Spinal cord (tissue), 10 donors: ENCODE measurements at places on chromosomes 5 and 9.

DNA sequence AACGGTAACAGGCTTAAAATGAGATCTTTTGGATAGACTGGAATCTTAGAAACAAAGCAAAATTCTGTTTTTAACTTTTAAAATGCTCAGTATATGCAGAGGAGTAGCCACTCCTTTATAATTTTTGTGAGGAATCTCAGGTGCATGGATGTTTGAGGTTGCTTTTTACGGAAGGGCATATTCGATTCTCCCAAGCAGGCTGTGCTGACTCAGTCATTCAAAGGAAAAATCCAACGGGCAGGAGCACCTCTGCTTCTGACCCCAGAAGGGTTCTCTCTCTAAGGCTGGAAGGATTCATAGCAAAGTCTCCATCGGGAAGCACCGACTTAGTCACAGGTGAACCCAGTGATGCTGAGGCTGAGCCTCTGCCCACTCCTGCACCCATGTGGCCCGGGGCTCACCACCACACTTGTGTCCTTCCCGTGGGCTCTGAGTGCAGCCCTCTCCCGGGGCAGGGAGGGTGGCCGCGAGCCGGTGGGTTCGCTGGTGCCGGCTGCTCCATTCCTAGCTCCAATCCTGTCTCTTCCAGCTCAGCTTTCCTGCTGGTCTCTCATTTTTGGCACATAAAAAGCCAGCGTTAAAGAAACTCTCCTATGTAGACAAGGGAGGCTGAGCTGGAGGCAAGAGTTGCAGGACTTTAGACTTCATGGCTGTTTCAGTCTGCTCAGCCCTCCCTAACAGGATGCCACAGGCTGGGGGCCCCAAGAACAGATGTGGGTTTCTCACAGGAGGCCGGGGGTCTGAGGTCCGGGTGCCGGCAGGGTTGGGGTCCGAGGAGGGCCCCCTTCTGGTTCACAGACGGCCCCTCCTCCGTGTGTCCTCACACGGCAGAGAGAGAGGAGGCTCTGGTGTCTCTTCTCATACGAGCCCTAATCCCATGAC is 135.6 kb upstream of the LPCAT1 start:
- DNase-seq = no peak

DNA sequence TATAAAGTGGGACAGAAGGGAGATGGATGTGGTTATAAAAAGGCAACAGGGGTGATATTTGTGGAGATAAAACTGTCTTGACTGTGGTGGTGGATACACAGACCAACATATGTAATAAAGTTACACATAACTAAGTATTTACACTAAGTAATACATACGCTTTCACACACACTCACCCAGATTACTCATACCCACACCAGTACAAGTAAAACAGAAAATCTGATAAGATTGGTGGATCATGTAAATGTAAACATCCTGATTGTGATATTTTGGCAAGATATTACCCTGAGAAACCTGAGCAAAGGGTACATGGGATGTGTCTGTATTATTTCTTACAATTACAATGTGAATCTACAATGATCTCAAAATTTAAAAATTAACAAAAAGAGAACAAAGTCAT is 53.3 kb upstream of the SLIT3 start:
- no peak for DNase-seq

DNA sequence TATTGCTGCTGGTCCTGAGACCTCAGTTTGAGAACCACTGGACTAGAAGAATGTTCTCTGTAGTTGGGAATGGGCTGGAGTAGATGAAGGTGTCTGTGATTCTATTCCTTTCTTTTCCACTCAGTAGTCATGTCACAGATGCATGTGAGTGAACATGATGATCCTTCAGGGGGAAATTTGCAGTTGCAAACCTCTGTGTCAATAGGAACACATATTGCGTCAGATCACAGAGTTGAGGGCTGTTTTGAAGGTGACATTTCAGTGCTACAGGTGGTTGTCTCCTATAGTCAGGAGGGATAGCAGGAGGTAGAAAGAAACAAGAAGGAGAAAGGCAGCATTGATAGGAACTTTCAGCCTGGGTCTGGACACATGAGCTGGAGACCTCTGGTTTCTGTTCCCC is 239.3 kb downstream of the ARHGEF28 start:
- no peak for DNase-seq

DNA sequence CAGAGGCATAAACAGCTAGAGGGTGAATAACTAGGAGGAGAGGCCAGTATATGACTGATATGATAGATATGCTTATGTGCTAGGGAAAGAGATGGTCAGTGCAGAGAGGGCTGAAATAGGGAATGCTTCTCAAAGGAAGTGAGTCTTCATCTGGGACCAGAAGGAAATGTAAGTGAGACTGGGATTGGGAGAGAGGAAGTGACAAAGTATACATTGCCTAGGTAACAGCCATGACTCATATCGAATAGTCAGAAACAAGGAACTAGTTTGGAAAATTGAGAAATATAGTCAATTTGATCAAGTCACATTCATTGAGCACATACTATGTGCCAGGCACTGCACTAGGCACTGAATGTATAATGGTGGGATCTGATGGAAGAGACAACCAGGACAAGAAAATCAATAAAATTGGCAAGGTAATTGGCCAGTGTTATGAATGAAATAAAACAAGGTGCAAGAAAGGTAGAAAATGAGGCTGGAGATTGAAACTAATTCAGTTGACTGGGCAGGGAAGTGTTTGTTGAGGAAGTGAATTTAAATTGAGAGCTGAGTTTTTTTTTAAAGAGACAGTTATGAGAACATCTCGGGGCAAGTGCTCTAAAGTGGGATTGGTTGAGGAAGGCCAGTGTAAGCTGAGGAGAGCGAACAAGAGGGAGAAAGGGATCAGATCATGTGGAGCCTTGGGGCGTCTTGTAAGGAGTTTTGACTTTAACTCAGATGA is 4.3 kb downstream of the ERAP2 start:
- no peak for DNase-seq

GRCh38 chr9:89716559-89716958 is 111.7 kb downstream of the GADD45G start:
- DNase-seq = no peak

- no peak for DNase-seq
Measured at GRCh38 chr5:6780802-6781391, 67.7 kb downstream of the TENT4A start.

- DNase-seq = peak; percentile 71
Measured at GRCh38 chr9:117304549-117304948, 110.3 kb downstream of the ASTN2 start.

DNA sequence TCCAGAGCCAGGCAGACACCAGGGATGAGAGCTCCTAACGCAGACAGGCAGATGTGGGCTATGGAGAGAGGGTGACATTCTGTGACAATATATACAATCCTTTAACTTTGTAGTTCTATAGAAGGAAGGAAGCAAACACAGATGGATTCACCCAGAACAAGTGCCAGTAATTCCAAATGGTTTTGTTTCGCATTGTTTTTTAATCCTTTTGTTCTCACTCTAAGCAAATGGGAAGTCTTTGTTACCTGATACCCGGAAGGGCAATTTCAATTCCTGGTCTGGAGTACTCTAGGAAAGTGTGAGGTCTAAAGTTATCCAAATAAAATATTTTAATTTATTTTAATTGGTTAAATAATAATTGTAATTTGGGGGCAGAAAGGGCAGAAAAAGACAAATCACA is 2.5 kb downstream of the FRMD3 start:
- DNase-seq = no peak

DNA sequence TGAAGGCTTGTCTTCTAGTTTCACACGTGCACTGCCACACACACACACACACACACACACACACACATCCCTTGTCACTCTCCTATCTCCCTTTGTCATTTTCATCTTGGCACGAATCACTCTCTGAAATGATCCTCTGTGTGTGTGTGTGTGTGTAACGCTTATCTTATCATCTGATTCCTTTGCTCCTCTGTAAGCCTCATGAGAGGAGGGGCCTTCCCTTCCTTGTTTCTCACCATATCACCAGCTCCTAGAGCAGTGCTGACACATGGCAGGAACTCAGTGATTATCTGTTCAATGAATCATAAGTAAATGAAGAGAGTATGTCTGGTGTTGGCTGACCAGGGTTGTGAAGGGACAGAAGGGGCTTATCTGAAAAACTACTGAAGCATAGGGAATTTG is 53.3 kb downstream of the PDE4D start:
- no peak for DNase-seq

DNA sequence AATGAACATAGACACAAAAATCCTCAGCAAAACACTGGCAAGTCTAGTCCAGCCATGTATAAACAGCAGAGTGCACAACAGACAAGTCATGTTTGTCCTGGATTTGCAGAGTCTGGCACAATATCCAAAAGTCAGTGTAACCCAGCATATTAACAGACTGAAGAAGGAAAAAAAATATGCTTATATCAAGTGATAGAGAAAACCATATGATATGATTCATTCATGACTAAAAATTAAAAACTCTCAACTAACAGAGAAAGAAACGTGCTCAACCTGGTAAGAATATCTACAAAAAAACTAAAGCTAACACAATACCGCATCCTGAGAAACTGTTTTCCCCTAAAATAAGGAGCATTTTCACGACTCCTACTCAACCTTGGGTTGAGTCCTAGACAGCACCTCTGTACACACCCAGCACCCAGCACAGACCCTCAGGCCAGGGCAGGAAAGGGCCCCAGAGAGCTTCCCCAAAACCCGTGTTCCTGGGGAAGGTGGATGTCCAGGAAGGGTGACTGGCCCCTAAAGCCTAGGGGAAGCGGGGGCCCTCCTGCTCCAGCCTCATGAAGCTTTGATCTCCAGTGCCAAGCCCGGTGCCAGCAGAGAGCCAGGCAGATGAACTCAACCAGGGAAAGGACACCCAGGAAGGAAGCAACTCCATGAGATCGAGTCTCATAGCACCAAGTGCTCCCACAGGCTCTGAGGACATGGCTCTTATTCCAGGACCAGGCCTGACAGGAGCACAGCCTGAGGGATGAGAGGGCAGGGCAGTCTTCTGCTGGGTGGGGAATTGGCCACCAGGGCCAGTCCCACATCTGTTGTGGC is 38.9 kb downstream of the ADAMTS2 start:
- DNase-seq = no peak

DNA sequence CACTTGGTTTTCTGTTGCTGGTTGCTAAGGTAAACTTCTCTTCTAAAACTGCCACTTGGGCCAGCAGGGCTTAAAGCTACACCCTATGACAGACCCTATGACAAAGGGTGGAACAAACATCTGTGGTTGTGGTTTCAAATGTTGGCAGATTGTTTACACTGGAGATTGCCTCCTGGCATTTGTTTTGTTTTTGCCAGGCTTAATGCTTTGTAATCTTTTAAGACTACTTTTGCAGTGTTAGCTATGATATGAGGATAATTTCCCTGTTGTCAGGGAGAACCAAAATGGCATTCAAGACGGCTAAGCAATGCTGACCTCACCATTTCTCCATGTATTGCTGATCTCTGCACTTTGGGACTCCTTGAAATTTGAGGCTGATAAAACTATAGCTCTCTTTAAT is 50.3 kb downstream of the MAMDC2 start:
- no peak for DNase-seq
